Foreskin keratinocyte (primary cell): ENCODE measurements at places on chromosomes 13 and 19. TPM values are rescaled to one million over a fixed set of nuclear protein-coding genes. Genes with fewer than 3 reads are reported as not detected.

IGFL3 gene
- 3.0 and 7.9 TPM in 2 replicates for polyA plus RNA-seq

KLF2 gene
- polyA plus RNA-seq = 0.22 and 0.32 TPM in 2 replicates

LSR gene
- polyA plus RNA-seq = 113 and 125 TPM in 2 replicates

- DNase-seq = no peak
These were observed 76.7 kb downstream of the SLAIN1 start for GRCh38 chr13:77774181-77774580.

ZNF66 gene
- 0.28 and 0.42 TPM in 2 replicates for polyA plus RNA-seq
